ENCODE measurements at places on chromosomes 5 and 9. TPM values are rescaled to one million over a fixed set of nuclear protein-coding genes. Genes with fewer than 3 reads are reported as not detected.

DNA sequence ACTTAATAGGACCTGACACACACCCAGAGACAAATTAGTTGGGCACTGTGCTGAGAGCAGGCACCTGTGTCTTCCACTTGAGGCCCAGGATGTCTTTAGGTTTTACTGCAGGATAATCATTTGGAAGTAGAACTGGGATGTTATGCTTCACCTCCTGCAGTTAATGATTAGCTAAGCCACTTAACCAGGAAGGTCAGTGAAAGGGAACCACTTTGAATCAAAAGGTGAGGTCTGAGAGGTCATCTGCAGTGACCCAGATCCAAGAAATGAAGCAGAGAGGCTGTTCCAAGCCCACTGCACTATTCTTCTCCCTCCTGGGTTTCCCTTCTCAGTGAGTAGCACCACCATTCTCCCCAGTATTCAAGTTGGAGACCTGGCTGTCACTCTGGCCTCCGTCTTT, 110.5 kb downstream of the SNX18 start:
- no peak for DNase-seq

- DNase-seq = peak; percentile 8
These were observed 49.2 kb downstream of the EBF1 start for GRCh38 chr5:159050316-159051143.

Gene ADGRD2
- not detected for total RNA-seq

GRCh38 chr9:79189511-79189924, 382.2 kb upstream of the TLE4 start:
- no peak for DNase-seq

Gene PGM5
- total RNA-seq = not detected

Gene NXNL2
- total RNA-seq = not detected

DNA sequence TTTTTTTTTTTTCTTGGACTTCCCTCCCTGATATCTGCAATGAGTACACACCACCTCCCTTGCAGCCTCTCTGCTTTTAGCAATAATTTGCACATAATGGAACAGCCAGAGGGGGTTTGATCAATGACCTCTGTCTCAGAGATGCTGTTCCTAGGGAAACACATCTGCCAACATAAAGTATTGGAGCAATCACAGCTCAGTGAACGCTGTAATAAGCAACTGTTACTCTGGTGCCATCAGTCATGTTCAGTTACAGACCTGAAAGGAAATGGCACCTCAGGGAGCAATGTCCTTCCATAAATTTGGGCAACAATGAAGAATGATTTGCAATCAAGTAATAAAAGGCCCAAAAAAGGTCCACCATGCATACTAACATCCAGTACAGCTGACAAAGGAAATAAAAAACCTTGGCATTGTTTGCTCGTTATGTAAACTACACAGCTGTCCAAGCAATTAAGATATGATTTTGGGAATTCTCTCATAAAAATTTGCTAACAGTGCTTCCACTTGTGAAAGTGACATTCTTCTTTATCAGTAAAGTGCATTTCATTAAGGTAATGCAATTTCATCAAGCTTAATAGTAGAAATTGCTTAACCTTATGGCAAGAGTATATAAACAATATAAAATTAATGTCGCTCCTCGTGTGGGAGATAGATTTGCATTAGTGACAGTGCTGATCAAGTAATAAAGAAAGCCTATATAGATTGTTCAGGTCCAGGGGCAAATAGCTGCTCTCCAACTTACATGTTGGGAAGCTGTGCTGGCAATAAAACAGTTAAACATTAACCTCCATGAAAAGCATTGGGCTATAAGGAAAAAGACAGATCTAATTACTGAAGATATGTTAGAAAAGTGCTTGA, 167.8 kb downstream of the RASEF start:
- DNase-seq = no peak

GRCh38 chr5:161676103-161676502, 9.4 kb upstream of the GABRA6 start:
- no peak for DNase-seq

GRCh38 chr9:21565155-21565554, 83.0 kb upstream of the IFNE start:
- no peak for DNase-seq

GRCh38 chr5:34587355-34588241, 68.5 kb upstream of the RAI14 start:
- DNase-seq = no peak

- DNase-seq = no peak
These were observed 272.2 kb downstream of the PRELID2 start for GRCh38 chr5:145562931-145563330.

Gene LRRC19
- not detected for total RNA-seq

Gene RAD1
- total RNA-seq = 43.0 TPM

Gene SOX30
- total RNA-seq = 0.18 TPM

DNA sequence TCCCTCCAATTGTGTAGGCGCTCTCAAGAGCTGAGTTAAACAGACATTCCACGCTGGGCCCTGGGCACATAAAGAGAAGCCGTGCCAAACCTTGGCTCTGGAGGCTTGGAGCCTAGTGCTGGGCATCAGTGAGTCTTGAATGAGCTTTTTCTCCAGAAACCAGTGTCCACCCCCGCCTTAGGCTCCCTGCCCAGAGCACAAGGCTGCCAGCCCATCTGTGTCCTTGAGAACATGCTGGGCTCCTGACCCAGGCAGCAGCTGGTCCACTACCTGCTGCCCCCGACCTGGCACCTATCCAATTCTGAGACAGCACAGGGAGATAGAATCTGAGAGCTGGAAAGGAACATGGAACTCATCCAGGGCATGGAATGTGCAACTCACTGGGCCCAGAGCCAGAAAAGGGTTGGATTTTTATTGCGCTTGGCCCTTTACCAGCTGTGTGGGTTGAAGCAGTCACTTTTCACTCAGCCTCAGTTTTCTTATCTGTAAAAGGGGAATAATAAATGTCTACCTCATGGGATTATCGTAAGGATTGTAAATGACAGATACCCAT, 92.4 kb upstream of the CPLX2 start:
- no peak for DNase-seq

GRCh38 chr9:119268985-119269384, 100.2 kb downstream of the BRINP1 start:
- DNase-seq = no peak

All from activated CD4-positive, alpha-beta T cell treated with anti-CD3 and anti-CD28 coated beads for 36 hours (primary cell).